ENCODE measurements at places on chromosomes 13 and 19.

DNA sequence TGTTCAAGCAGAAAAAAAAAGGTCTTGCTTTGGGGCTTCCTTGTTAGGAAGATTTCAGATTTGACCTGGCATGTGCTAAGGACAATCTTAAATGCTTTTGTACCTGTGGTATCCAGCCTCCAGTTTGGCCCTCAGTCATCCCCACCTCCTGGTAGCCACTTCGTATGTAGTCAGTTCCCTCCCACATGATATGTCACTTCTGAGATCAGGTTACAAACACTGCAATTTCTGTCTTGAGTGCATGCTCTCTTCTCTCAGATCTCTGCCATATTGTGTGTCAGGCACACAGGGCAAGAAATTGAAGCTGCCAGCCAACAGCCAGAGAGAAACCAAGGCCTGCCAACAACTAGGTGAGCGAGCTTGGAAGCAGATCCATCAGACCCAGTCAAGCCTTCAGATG, 60.3 kb upstream of the STARD13 start:
- DNase-seq, result no peak

DNA sequence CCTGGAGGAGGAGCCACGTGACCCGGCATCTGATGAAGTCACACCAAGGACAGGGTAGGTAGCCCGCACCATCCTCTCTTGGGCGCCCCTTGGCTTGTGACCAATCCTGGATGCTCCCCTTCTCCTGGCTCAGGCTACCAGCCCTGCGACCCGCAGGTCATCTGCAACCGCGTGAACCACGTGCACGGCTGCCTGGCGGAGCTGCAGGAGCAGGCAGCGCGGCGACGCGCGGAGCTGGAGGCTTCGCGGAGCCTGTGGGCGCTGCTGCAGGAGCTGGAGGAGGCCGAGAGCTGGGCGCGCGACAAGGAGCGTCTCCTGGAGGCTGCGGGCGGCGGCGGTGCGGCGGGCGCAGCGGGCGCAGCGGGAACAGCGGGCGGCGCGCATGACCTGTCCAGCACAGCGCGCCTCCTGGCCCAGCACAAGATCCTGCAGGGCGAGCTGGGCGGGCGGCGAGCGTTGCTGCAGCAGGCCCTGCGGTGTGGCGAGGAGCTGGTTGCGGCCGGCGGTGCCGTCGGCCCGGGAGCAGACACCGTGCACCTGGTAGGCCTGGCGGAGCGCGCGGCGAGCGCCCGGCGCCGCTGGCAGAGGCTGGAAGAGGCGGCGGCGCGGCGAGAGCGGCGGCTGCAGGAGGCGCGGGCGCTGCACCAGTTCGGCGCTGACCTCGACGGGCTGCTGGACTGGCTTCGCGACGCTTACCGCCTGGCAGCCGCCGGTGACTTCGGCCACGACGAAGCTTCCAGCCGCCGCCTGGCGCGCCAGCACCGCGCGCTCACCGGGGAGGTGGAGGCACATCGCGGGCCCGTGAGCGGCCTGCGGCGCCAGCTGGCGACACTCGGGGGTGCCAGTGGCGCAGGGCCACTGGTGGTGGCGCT, 45.9 kb downstream of the SPTBN4 start:
- DNase-seq, result no peak

- DNase-seq, result no peak
Measured at GRCh38 chr13:32059511-32059984, 28.0 kb downstream of the FRY start.

DNA sequence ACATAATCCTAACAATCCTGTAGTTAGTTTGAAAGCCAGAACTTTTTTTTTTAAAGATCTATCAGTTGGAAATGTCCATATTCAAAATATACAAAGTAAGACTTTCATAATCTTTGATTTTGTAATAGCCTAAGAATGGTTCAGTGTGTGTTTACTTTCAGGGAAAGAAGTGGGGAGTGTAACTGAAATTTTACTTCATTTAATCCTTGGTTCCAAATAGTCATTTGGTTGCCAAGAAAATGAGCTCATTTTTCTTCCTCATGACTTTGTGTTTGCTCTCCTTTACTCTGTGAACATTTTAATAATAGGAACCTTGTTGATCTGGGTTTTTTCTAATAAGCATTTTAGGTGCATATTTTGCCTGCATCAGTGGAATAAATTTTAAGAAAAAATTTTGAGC, 278.8 kb downstream of the SLITRK6 start:
- no peak for DNase-seq

GRCh38 chr13:87376081-87376480, 295.1 kb upstream of the SLITRK5 start:
- DNase-seq, result no peak

DNA sequence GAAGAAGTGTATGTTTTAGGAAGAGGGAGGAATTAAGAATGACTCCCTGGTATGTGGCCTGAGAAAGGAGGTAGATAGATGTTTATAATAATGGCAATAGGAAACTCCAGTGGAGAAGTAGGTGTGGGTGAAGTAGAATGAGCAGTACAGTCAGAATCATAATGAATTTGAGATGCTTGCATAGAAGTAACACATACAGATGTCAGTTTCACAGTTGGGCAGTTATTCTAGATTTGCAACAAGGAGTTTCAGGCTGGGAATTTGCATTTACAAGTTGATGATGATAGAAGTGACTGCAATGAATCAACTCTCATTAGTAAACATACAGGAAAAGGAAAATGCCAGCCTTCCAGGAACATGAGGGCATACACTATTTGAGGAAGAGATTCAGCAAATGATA, 149.0 kb downstream of the SLITRK1 start:
- no peak for DNase-seq

Data from D721Med (cell line).